ENCODE measurements at places on chromosomes 5 and 9.

DNA sequence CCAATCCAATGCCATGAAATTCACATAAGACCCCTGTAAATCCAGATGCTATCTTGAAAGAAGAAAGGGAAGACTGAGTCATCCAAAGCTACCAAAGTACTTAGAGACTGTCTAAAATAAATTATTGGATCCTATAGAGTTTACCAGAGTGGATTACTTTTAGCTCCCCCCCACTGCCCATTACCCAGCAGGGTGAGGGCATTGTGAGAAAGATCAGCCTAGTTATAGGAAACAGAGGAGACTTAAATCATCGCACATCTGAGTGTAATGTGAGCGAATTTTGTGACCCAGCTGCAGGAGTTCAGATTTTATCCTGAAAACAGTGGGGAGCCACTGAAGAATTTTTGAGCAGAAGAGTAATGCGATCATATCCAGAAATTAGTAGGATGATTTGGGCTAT, 1.6 kb upstream of the ENHO start:
- no peak for DNase-seq

DNA sequence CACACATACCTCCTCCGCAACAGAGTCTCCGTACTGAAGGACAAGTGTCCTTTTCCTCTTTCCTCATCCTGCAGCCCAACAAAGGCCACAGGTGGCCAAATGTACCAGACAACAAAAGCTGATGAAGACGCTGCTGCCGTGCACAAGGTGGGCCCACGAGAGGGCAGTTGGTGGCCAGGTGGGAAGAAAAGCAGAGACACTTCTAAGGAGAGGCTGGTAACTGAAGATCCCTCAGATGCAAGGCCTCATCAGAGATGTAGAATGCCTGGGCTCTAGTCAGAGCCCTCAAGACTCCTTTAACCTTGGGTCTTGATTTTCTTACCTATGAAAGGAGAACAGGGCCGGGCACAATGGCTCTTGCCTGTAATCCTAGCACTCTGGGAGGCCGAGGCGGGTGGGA, 75.7 kb downstream of the NRG2 start:
- no peak for DNase-seq

GRCh38 chr9:8362250-8362649, 562.7 kb upstream of the DMAC1 start:
- DNase-seq, result no peak

GRCh38 chr5:133421394-133421793, 190.9 kb downstream of the FSTL4 start:
- no peak for DNase-seq

DNA sequence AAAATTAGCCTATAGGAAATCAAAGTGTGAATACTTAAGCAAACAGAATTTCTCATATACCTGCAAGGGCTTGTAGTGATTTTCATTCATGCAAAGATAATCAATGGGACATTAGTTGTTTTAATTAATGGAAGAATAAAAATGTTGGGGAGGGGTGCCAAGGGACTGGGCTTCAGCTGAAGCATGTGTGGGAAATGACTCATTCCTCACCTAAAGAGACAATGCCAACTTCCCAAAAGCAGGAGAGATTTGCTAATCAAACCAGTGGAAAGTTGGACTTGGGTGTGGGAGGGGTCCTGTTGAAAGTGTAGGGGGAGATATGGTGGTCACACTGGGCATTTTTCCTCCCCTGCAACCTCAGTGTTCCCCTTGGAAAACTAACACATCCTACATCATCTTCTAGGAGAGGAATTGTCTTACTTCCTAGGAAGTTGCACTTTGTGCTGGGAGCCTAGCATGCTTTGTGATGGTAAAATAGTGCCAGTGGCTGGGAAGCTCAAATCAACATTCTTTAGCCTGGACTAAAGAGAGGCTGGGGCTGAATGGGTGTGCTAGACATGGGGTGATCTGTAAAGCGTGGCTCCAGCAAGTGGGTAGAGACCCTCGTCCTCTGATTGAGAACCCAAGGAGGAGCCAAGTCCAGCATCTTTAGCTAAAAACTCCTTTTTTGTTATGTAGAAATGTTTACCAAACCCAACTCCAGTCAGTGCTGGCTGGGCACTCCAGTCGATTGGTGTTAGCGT, 6.4 kb upstream of the LHX2 start:
- DNase-seq, result peak; percentile 13

DNA sequence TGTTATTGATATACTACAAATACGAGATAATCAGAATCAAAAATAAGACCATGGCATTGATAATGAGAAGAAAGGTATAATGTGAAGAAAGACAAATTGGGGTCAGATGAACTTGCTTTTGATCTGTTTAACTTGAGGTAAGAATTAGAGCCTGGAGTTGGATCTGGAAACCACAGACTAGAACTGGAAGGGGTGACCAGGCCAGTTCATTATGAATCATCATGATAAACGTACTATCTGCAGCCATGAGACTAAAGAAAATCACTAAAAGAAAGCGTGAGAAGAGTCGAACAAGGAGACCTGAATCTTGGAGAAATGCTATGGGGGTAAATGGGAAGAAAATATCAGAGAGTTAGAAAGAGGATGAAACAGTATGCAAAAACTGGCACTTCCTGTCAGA, 967.5 kb downstream of the NR2F1-AS1 start:
- no peak for DNase-seq

- no peak for DNase-seq
These were observed 274.9 kb downstream of the EFNA5 start for GRCh38 chr5:107395632-107396350.

GRCh38 chr9:13721481-13722235, 442.2 kb upstream of the MPDZ start:
- no peak for DNase-seq

- DNase-seq, result no peak
These were observed 33.3 kb downstream of the TLE4 start for GRCh38 chr9:79604921-79605562.

DNA sequence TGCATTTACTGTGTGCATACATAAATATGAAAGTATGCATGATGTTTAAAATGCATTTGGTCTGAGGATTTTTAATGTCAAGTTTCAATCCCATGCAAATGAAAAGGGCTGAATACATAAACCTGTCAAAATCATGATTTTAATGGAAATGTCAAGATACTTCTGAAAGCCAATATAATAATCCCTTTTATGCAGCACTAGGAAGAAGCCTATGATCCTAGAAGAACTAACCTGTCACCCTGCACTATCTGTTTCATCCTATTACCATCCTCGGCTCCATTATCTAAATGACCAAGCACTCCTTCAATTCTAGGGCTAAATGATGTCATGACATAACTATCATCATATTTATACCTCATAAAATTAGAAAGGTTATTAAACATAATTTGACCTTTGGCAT, 2229.4 kb upstream of the WWC1 start:
- no peak for DNase-seq

DNA sequence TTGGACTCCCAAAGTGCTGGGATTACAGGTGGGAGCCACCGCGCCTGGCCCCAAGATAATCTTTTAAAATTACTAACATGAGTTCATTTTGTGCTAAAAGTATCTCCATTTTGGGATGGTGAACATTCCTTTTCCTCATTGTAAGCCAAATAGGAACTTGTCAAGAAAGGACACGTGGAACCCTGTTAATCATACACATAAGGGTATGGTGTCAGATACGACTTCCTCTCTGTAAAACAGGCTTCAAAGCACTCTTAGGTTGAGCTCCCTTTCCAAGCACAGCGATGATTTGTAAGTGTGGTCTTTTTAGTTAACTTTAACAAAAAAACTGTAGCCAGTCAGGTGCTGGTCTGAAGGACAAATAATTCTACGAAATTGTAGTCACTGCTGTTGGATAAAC, 132.7 kb downstream of the UNC13B start:
- DNase-seq, result no peak

DNA sequence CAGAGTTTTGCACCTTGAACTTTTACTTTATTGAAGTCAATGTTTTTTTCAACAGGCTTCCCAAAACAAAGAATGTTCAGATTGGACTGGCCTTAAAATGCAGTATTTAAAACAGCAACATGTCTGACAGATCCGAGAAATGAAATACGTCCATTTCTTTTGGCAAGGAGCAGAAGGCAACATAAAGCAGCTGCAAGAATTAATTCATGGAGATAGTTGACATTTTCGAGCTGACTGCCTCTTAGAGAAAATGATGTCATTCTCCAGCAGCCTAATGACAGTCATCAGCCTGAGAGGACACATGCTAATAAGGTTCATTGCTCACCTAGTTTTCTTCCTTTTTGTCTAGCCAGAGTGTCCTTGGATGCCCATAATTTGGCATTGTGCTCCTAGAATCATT, 232.2 kb upstream of the SEMA6A start:
- DNase-seq, result no peak

DNA sequence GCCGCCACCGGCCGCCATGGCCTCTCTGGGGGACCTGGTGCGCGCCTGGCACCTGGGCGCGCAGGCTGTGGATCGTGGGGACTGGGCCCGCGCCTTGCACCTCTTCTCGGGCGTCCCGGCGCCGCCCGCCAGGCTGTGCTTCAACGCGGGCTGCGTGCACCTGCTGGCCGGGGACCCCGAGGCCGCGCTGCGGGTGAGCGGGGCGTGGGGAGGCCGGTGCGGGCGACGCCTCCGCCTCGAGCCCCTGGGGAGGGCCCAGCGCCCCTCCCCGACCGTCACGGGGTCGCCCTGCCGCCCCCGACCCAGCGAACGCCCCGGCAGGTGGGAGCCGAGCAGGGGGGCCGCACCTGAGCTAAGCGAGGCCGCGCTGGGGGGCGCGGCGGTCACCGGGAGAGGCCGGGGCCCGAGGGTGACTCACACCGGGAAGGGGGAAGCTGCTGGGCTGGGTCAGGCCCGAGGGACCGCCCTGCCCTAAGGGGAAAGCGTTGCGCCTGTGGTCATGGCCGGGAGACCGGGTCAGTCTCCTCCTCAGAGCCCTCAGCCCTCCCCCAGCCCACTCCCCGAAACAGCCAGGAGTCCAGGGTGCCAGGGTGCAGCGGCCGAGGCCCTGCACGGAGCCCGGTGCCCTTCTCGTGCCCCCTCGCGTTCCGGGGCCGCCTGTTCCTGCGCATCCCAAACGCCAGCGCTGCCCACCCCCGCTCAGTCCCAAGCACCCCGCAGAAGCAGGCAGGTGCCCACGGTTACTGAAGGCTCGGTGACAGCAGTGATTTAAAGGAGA, 510 bp downstream of the NOXA1 start:
- peak; percentile 33 for DNase-seq

- no peak for DNase-seq
These were observed 57.1 kb downstream of the EDIL3 start for GRCh38 chr5:84327591-84327990.

DNA sequence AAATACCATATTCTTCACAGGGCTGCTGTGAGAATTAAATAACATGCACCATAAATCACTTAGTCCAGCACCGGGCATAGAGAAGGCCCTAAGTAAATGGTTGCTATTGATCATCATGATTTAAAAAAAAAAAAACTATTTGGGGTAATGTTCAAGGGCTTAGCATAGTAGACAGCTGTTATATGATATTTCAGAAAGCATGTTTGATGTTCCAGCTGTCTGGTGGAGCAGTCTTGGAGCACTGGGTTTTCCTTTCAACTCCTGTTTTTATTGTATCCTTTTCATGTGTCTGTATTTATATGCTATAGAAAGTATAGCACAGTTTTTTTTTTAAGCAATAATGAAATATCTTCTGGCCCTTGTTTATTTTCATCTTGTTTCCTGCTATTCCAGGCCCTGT, 28.0 kb upstream of the TOMM5 start:
- DNase-seq, result no peak

DNA sequence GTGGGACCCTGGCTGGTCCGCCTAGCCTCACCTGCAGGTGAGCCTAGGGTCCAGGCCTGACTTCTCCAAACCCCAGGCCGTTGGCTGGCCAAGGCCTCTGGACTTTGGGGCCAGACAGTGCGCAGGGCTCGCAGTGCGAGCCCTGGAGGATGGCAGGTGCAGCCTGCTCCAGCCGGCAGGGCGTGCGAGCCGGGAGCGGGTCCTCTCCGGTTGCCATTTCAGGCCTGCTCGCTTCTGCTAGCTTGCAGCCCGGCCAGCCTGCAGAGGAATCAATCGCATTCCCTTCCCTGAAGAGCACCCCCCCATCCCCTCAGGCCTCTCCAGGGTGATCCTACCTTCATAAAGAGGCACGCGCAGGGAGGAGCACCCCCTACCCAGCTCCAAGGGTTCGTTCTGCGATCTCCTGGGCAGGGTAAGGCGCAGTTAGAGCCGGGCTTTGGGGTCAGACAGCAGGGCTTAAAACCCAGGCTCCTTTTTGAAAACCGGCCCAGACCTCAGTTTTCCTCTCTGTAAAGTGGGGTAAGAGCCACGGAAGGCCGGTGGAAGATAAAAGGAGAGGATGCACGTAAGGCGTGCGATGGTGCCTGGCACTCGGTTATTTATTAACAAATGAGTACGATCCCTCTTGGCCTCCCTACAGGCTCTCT, 6.2 kb downstream of the BARHL1 start:
- DNase-seq, result no peak

DNA sequence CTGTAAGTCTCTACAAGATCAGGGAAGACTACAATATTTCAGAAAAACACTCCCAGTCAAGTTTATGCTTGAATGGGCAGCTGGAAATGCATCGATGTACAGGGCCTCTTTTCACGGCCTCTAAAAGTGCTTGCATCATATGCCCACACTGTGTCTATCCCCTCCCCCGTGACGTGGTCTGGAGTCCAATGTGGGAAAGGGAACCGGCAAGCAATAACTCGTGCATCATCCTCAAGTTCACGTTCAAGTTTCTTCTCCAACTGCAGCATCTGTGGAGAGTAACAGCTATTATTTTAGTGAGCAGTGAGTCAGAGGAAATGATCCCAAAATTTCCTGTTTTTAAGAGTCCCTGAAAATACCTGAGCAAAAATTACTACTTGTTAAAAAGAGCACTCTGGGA, 22.3 kb downstream of the ATPSCKMT start:
- DNase-seq, result no peak

DNA sequence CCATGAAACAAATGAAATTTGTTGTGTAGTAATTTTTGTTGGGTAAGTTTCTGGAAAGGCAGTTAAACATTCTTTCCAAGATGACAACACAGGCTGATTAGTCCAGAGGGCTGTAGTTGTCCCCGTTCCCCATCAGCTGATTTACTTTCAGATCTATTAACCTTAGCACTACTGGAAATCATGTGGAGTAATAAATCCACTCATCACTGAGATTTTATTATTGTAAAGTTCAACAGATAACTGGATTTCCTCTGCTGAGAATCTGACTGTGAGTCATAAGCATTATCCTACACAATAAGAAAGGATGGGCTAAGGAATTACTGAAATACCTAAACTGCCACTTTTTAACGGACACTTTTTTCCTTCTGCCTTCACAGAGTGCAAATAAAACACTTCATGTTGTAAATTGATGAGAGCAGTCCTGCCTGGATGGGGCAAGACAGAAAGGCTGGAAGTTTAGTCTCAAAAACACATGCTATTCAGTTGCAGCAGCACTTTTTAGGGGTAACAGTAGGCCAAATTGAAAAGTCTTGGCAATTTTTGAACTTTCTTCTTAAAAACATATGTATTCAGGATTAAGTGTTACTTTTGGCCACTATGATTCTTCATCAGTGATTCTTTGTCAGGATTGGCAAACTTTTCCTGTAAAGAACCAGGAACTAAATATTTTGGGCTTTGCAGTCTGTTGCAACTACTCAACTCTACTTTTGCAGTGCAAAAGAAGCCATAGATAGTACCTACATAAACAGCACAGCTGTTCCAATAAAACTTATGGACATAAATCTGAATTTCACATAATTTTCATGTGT, 7.0 kb downstream of the STOM start:
- DNase-seq, result no peak
